ENCODE measurements at places on chromosomes 5 and 9.
A peak's percentile ranks its signal among the peaks of the same experiment; 100 is the strongest.

- DNase-seq, result no peak
These were observed 120.3 kb upstream of the LHFPL2 start for GRCh38 chr5:78768781-78769380.

DNA sequence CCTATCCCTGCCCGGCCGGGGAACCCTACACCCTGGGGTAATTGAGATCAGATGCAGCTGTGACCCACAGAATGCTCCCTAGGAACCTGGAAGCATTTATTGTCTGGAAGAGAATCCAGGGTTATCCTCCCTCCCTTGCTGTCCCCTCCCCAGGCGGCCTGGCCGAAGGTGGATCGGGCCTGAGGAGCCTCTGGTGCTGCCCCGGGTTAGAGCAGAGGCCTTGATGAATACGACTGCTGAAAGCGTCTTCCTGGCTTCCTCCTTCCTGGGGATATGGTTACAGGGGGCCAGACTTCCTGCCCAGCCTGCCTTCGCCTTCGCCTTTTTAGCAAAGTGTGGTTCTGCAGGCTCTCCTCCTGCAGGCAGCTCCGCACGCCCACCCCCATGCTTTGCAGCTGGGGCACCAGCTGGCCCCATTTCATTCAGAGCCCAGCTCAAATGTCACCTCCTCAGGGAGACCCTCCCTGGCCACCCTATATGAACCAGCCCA lies 22.5 kb upstream of the PTGS1 start:
- DNase-seq, result no peak

DNA sequence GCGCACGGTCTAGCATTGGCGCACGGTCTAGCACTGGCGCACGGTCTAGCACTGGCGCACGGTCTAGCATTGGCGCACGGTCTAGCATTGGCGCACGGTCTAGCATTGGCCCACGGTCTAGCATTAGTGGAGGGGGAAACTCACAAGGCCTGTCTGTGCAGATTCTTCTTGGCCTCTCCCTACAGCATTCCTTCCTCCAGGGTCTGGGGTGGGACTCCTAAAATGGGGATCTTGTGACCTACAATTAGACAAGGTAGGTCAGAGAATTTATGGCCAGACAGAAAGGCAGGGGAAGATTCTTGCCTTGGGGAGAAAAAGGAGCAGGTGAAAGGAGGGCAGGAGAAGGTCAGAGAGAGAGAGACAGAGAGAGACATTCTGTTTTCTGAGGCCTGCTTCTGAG lies 5.4 kb upstream of the GBGT1 start:
- DNase-seq, result no peak

GRCh38 chr5:153490118-153491037 lies at the start of gene GRIA1:
GRIA1 (plus strand) TSS chr5:153490670.
- DNase-seq, result no peak

DNA sequence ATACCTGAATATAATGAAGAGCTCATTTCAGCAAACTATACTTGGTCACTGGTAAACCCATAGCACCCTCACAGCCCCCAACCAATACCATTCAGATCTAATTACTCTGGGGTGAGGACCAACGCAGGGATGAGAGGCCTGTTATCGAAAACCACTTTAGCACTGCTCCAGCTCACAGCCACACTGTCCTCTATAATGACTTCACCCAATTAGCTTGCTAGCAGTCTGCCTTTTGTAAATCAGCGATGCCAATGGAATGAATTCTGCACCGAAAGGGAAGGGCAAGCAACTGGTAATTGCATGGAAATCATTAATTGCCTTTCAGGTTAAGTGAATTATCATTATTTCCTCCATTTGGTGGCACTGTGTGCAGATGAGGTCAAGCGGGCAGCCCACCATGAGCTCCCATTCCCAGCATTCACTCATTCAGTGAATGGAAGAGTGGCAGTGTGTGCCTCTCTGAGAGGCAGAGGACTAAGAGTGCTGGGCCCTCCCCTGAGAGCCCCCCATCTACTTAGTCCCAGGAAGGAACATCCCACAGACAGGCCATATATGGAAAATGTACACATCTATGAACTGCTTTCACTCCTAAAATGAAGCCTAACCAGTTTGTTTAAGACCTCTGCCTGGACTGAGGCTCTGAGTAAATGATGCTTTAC lies 262.1 kb downstream of the SPOCK1 start:
- no peak for DNase-seq

DNA sequence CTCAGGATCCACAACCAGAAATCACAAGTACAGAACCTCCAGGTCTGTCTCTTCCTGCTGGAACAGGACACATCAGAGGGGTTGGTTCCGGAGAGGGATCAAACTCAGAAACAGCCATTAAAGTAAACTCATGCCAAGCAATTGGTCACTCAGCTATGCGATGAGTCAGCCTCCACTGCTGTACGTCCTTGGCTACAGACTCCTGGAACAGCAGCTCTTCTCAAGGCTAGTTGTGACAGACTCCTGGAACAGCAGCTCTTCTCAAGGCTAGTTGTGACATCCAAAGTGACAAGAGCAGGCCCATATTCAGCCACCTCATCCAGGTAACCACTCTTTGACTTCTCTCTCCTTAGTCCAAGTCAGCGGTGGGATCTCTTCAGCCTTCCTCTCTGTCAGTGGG lies at the start of gene SPINK13:
Gene SPINK13 (plus strand): TSS at position 229 of the 400 bp plus-strand sequence. CDS start 1,279 bp downstream, outside the sequence.
- DNase-seq, result no peak

GRCh38 chr5:180470966-180471582 lies 23.1 kb upstream of the CNOT6 start:
- DNase-seq, result peak; percentile 59

DNA sequence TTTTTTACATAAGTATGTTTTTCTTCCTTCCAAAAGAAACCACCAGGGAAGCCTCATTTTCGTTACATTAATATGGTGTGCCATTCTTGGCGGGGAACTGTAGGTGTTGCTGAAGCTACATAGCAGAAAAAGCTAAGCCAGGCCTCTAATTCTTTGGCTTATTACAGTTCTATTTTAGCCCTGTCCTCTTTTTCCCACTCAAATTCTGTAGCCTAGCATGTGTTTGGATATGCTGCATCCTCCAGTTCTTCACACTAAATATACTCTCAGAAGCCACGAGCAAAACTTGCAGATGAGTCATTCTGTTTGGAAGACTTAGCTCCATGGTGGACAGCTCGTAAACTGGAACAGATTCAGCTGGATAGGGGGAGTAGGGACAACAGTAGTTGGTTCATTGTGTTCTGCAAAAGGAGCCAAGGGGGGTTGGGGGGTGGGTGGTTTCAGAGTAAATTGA lies 369.4 kb downstream of the TMEM161B start:
- DNase-seq, result no peak

DNA sequence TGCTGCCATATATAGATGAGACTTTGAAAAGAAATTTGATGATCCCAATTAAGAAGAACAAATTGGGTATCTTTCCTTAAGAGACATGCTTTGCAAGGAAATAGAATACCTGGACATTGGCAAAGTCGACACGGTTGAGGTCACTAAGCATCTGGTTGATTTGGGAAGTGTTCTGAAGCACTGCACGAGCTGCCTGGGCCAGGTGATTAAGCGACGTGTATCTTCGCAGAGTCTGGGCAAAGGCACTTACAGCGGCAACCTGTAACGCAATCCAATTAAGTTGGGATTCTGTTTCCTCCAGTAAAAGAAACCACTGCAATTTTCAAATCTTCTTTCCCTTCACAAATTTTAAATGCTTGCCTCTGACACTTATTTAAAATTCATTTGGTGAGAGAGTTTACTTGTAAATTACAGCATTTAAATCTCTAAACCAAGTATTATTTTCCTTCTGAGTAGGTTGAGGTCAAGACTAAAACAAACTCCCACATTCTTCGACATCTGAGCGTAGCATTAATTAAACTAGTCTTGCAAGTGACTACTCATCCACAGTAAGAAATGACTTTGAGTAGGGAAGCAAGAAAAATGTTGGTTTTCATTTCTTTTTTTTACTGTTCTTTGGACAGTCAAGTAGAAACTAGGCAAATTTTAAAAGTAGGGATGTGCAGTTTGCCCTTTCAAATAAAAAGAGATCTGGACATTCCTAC lies 262.8 kb downstream of the RFX3 start:
- DNase-seq, result no peak

- DNase-seq, result no peak
These were observed 94.9 kb downstream of the TMEM174 start for GRCh38 chr5:73267766-73268435.

DNA sequence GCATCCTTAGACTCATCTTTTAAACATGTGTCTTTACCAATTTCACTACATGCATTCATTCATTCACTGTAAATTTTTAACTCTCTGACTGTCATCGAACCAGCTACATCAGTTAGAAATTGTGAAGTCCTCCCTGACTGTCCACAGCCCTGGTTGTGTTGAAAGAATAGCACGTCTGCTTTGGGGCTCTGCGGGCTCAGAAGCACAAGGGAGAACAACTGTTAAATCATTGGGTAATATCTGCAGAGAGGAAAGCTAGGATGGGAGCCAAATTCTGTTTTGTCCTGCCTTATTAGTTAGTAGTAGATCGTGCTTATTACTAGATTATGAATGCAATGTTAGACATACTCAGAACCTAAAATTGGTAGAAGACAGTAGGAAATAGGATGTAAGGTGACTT lies 26.3 kb upstream of the FAM120AOS start:
- no peak for DNase-seq

GRCh38 chr5:141547488-141547887 lies 58.6 kb downstream of the PCDHGC5 start:
- no peak for DNase-seq

DNA sequence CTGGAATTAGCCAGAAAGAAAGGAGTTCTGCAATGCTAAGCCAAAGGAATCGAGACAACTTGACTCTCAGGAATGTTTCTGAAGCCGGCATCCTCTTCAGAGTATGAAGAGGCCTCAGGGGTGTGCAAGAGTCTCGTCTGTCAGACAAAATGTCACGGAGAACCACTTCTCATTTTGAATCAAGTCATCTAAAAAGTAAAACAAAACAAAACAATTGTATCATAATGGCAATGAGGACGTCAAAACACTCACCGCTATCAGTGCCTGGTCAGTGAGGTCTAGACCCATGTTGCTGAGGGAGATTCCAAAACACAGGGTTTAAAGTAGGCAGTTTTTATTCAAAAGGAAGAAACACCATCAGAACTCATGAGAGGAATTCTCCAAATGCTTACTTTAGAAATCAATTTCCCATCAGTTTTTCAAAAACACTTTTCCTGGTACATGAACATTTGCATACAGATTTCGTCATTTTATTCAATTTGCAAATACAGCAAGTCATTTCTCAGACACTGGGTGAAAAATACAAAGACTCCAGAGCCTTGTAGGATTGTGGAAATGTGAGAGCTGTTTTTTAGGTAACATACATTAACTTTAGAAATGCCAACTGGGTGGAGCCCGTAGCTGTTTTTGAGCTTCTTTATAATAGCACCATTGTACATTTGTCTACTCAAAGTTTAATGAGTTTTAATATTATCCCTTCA lies 89.5 kb upstream of the MAP3K1 start:
- no peak for DNase-seq

DNA sequence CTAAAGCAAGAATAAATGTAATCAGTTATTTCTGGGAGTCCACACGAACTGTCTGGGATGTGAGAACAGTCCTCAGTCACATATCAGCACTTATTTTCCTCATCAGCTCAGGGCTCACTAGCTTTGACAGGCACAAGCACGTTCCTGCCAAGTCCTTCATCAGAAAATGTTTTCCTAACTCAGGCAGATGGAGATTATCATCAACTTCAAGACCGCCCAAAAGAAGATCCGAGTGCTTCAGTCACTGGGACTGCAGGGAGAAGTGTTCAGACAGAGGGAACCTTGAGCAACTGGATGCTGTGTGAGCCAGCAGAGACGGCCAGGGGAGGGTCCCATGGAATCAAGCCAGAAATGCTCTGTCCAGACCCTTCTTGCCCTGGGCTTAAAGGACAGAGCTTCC lies 189.4 kb downstream of the NXNL2 start:
- no peak for DNase-seq

DNA sequence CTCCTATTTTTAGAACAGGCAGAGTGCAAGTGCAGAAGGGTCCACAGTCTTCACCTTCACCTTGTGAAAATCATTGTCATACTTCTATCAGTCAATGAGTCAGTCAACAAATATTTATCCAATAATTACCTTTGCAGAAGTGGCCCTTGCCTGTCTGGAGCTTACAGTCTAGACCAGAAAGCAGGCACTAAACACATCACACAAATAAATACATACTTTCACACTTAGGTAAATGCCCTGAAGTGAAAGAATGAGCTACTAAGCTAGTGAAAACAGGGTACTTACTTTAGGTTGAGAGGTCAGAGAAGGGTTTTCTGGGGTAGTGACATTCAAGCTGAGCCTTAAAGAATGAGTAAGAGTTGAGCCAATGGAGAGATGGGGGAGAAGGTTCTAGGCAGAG lies 421.9 kb upstream of the ADAMTSL1 start:
- DNase-seq, result no peak

GRCh38 chr5:32866138-32866537 lies 155.0 kb downstream of the NPR3 start:
- no peak for DNase-seq

DNA sequence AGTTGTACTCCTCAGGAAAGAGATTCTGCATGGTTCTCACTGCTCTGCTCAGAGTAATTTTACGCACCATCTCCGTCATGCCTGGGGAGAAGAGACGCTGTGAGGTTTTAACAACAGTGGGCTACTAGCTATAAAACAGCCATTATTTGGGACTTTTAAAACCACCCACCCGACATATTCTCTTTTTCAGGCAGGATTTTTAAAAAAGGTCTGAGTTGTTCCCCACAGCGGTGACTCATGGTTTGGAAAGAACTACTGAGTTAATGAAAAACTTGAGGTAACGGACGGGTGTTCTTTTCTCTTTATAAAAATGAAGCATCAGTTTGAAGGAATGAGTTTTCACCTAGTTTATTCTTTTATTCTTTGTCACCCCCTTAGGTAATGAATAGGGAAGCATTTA lies 61.3 kb downstream of the TTLL11 start:
- no peak for DNase-seq

DNA sequence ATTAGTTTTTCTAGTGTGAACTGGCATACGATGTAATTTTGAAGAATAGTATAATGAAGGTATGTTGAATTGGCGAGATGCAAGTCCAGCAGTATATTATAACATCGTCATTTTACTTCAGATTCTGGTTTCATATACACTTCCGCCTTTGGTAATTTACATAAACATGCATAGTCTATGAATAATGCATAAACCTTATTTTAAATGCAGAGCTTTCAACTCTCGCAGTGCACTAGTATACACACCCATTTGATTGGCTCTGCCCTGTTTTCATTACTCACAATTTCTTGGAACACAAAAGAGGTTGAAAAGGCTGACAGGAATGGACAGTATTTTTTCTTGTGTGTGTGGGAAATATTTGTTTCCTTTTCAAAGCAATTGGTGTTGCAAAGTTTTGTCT lies 128.9 kb upstream of the CCNH start:
- no peak for DNase-seq

DNA sequence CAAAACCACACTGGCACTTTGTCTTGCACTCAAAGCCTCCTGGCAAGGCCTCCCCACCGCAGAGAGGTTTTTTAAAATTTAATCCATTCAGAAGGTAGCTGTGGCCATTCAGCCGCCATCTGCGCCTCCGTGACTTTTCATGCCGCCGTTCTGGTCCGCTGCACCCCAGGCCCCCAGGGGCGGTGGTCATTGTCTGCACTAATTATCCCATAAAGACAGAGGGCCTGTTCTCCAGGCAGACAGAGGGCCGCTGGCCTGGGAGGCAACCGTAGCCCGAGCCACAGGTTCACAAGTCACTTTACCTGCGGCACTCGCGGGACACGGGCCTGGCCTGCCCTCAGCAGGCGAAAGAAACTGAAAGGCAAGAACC lies 49.4 kb downstream of the EXD3 start:
- DNase-seq, result no peak
